ENCODE measurements at places on chromosomes 1 and 21.

GRCh38 chr1:161373442-161373841 is 5.8 kb upstream of the CFAP126 start:
- no peak for DNase-seq

DNA sequence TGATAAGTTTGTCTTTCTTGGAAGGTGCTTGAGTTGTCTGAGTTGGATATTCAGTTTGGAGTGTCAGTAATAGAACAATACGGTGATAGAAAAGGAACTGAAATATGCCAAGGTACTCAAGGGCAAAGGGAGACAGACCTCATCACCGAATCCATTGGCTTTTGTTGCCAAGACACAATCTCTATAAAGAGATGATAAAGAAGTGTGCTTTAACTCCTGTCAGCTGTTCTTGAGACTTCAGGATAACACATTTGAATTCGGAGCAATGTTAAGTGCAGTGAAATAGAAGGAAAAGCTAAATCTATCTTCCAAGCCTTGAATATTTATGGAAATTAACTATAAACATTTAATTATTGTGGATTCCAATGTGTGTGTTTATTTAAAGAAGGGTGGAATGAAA is 194.7 kb downstream of the DISC1 start:
- no peak for DNase-seq

- DNase-seq: no peak
Measured at GRCh38 chr1:31683997-31684396, 19.8 kb downstream of the COL16A1 start.

DNA sequence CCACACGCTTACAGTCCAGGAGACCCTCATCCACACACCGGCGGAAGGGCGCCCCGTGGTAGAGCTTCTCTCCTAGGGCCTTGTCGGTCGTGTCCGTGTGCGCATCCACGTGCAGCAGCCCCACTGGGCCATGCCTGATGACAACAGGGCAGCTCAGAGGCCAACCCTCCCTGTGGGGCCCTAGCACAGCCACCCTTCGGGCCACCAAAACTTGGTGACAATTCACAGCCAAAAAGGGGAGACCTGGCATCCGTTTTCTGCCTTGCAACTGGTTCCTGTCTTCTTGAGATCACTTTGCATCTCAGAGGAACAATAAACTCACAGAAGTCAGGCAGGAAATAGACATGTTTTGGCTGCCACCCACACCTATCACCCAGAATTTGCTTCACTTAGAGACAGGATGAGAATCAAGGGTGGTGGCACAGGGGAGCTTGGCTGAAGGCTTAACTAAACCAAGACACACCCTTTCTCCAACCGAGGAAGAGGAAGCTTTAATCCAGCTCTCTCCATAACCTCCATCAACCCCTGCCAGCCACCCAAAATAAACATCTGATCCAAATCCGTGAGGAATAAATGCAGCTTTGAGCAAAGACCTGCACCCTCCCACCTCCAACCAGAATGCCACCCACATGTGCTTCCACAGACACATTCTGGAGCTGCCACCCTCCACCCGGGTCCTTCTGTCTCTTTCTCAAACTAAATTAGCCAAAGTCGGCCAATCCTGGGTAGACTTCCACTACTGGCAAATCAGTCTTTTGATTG is 5.7 kb downstream of the AGMAT start:
- DNase-seq: peak; percentile 29

- DNase-seq: no peak
Measured at GRCh38 chr1:165451691-165452090, 6.8 kb upstream of the RXRG start.

- DNase-seq: no peak
Measured at GRCh38 chr21:34558166-34558565, 46.2 kb upstream of the KCNE1 start.

- no peak for DNase-seq
Measured at GRCh38 chr1:212452323-212453155, 19.8 kb downstream of the NENF start.

DNA sequence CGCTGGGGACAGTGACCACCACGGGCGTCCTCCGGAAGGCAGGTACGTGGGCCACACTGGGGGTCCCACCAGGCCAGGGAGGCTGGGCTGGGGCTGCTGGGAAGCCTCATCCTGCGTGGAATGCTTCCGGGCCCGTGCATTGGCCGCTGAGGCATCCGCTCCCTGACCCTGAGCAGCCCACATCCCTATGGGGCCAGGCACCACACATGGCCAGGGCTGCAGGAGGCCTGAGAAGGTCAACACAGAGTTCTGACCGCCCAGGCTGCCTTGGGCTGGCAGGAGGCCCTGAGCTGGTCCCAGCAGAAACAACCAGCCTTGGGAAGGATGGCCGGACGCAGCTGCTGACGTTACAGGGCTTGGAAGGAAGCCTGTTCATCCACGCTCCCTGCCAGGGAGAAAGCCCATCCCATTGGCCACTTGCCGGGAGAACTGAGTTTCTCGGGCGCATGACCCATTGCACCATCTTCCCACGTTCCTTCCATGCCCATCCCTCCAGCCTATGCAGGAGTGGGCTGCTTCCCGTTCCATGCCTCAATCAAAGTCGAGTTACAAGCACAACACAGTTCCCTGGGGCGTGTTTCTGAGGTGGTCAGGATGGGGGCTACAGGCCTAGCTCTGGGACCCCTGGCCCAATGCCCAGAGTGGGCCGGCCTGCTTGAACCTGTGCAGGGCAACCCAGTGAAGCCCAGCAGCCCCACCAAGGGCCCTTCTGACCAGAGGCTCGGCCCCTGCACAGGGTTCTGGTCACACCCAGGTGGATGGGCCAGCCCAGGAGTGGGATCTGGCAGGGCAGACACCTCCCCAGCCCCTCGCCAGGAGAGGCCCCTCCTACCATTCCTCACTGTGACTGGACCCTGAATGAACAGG is 31.7 kb downstream of the TRIM11 start:
- DNase-seq: no peak

GRCh38 chr1:11952455-11953109 is 18.1 kb downstream of the PLOD1 start:
- DNase-seq: no peak

- peak; percentile 78 for DNase-seq
Measured at GRCh38 chr1:20322081-20322824, 31.6 kb downstream of the VWA5B1 start.

GRCh38 chr21:21034036-21034435 is 35.8 kb downstream of the NCAM2 start:
- no peak for DNase-seq

- DNase-seq: no peak
Measured at GRCh38 chr1:178928041-178928440, 57.2 kb upstream of the ANGPTL1 start.

DNA sequence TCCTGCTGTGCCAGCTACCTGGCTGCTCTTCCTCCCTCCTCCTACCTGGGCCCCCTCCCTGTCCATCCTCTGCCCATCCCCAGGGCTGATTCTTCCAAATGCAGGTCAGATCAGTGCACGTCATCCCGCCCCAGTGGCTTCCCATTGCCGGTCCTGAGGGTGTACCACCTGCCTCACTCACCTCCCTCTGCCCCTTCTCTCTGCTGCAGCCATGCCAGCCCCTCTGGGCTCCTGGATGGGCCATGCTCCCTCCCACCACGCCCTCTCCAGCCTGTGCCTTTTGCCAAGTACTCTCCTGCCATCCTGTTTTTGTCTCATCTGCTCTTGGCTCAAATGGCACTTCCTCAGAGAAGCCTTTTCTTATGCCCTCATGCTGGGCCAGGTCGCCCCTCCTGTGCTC is 95.8 kb downstream of the ARHGEF10L start:
- no peak for DNase-seq

Data from GM19239 (cell line).